Activated naive CD4-positive, alpha-beta T cell (primary cell): ENCODE measurements at places on chromosomes 5 and 9.

DNA sequence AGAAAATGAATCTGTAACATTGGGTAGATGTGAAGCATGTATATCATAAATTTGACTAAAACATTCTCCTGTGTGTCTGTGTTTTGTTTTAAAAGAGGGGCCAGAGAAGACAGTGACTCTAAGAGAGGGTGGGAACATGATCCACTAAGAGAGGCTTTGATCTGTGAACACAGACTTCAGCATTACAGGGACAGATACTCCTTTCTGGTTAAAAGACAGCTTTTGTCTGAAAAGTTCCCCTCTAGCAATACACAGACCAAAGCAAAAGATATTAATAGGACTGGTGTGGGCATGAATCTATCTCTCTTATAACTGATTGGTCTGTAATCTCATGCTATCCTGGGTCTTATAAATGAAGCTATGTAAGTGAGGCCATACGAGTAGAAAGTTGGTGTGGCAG lies 150.9 kb downstream of the NUDT12 start:
- no peak for DNase-seq

- no peak for DNase-seq
Observed at GRCh38 chr9:127131871-127132270, 9.4 kb upstream of the ANGPTL2 start.

GRCh38 chr5:95861221-95861863 lies 38.8 kb upstream of the GLRX start:
- no peak for DNase-seq

GRCh38 chr5:54001976-54002775 lies 308.2 kb downstream of the ARL15 start:
- no peak for DNase-seq

DNA sequence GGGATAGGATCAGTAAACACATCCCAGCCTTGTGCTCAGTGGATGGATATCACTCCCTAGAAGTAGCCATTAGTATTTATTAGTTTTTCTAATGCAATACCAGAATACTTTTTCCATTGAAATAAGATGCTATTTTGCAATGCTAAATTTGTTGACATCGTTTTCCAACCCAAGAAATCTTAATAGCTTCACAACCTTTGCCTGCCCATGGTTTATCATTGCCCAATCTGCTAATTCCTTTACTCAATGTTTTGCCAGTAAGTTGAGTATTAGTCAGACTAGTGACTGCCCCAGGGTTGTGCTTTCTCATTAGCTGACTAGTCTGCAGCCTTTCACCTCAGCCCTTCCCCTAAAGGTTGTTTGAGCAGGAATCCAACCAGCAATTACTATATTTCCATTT lies 62.9 kb downstream of the NREP start:
- DNase-seq, result no peak

DNA sequence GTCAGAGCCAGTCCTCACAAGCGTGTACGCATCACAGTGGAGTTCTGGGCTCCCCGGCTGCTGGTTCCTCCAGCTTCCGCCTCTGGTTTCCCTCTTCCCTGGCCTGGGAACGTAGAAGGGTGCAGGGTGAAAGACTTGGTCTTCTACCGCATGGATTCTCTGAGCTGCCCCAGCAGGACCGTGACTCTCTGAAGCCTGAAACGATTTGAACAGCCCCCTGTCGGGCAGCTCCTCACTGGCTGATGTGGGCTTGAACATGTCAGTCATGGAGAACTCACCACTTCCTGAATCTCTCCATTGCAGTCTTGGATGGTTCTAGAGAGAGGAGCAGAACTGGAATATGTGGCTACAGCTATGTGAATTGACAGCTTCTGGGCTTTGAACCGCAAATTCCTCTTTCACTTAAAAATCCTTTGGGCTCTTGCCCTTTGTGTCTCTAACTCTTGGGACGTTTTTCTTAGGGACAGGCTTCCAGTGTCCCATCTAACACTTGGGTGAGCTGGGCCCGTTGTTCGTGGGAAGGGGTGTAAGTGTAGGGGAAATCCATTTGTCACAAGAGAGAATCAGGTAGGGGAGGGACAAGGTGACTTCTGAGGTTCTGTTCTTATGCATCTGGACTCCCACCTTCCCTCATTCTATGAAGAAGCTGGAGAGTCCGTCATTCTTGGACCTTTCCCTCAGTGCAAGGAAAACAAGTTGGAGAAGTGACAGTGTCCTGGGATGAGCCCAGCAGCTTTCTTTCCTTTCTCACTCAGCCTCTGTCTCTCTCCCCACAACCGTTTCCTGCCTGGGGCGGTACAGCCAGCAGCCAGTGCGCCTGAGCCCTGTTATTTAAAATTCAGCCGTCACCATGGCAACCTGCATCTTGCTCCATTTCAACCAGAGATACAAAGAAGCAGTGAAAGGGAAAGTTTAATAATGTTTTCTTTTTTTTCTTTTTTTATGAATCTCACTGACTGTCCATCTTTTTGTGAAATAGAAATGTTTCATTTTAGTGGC lies 84.7 kb downstream of the PTTG1 start:
- DNase-seq, result peak; percentile 6

- no peak for DNase-seq
Observed at GRCh38 chr5:61082516-61083280, 79.6 kb downstream of the SMIM15 start.

- no peak for DNase-seq
Observed at GRCh38 chr5:158619083-158619788, 480.5 kb downstream of the EBF1 start.

DNA sequence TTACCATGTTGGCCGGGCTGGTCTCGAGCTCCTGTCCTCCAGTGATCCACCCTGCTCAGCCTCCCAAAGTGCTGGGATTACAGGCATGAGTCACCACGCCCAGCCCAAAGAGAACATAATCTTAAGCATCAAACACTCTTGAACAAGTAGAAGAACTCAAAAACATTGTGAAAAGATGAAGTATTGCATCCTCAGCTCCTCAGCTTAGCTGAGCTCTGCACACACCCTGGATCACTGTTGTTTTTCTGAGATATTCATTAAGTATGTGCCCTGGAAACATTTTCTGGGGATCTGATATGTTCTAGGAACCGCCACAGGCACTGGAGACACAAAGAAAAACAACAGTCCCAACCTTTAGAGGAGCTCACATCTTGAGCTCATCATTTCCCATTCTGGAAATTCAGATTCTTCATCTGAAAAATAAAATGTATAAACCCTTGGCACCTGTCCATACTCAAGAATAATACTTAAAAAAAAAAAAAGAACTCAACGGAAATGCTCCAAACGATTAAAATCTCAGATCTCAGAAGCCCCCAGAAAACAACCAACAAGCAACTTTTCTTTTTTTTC lies 62.2 kb upstream of the ZNF462 start:
- DNase-seq, result no peak

DNA sequence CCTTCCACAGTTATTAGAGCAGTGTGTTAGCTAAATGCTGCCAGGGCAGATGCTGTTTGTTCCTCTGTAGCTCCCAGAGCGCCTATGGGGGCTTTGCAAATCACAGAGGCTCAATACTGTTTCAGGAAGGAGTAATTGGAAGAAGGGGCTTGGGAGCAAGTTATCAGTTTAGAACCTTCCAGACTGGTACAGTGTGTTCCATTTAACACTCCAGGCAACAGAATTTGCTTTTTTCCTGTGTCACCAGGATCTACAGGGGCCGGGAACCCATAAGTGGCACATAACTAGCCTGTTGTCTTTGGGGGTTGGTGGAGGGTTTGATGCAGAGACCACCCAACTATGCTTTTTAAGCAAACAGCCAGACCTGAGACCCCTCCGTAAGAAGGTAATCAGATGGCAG lies 307.3 kb upstream of the KCNN2 start:
- DNase-seq, result no peak

DNA sequence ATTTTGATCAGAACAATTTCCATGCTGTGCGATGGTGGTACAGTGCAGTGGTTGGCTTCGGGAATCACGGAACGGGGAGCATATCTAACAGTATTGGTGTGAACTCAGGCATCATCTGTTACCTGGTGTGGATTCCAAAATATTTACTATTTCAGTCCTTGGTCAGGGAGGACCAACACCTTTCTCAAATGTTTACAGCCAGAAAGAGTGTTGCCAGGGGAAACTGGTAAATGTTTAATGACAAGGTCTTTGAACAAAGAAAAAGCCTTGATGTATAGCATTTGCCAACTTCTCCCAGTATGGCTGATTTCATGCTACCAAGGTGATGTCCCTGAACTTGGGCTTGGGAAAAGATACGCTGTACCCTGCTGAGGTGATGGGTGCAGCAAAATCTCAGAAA lies 145.6 kb upstream of the POC5 start:
- DNase-seq, result no peak

DNA sequence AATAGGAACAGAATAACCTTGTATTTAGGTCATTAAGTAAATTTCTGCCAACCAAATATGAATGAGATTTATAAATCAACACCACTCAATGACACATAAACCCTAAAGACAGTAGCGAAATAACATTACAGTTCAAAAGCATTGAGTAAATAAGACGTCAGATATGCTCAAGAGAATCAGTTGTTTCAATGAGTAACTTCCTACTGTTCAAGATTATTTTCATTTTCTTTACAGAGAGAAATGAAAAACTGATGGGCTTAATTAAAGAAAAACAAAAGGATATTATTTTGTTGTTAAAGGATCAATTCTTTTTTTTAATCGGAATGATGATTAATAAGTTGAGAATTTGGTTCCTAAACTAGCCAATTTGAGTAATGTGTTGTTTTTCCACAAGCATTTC lies 150.1 kb downstream of the BNC2 start:
- no peak for DNase-seq

- no peak for DNase-seq
Observed at GRCh38 chr9:124768750-124769548, 2.2 kb downstream of the NR6A1 start.

DNA sequence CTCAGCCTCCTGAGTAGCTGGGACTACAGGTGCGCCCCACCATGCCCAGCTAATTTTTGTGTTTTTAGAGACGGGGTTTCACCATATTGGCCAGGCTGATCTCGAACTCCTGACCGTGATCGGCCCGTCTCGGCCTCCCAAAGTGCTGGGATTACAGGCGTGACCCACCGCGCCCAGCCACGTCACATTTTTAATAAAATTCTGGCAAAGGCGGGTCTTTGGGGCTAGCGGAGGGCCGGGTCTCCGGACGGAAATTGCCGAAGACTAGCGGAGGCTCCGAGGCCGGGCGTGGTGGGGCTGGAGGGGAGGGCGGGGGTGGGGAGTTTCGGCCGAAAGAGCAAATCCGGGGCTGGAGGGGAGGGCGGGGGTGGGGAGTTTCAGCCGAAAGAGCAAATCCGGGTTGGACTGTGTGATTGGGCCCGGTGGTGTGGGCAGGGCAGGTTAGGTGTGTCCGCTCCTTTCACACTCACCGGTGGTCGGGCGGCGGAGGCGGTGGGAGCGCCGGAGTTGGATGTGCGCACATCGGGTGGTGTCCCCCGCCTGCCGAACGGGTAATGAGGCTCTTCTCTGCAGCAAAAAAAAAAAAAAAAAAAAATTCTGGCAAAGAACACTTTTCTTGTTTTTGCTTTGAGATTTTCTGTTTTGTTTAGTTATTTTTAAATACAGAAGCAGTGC lies 27.1 kb downstream of the RUFY1 start:
- DNase-seq, result no peak

DNA sequence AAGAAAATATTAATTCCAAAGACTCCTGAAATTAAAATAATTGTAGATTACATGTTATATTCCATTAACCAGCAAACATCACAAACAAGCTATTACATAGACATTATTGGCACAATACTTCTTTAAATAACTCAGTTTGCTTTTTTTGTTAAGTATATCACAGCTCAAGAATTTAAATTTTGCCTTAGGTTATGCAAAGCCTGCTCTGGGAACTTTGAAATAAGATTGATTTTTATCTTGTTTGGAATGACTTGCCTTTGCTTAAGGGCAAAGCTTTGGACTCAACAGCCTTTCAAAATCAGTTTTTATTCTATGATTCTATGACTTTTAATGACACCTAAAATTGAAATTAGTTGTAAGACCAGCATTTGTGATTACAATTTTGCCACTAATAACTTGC lies 78.2 kb downstream of the ALDH7A1 start:
- no peak for DNase-seq
